ENCODE measurements at places on chromosomes 1 and 21.

- DNase-seq: no peak
These were observed 12.6 kb downstream of the TRIM46 start for GRCh38 chr1:155186067-155186793.

- DNase-seq: no peak
These were observed 7.8 kb upstream of the TDRD5 start for GRCh38 chr1:179583771-179584320.

- no peak for DNase-seq
These were observed 125.5 kb upstream of the IRF2BP2 start for GRCh38 chr1:234735476-234735875.

DNA sequence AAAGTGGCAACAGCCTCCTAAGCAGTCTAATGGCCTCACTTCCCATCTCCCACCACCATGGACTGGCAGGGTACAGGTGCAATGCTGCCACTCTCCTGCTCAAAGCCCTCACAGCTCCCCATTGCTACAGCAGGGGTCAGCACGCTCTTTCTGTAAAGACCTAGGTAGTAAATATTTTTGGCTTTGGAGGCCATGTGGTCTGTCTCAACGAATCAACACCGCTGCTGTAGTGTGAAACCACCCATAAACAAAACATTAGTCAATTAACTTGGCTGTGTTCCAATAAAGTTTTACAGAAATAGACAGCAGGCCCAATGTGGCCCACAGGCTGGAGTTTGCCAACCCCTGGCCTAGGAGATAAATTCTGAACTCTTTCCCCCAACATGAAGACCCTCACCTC, 44.6 kb upstream of the TMEM125 start:
- DNase-seq: no peak

DNA sequence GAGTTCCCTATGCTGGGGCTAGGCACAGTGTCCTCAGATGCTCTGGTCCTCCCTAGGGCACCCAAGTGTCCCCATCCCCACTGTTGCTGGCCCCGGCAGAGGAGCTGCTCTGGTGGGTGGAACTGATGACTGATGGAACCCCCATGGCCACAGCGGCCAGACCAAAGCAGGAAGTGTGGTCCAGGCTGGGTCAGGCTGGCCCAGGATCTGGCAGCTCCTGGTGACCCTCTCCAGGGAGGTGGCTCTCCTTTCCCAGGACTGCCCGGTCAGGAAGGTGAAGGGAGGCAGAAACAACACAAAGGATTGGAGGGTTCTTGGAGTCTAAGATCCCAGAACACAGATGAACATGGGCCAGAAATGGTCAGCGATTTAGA, 1.1 kb downstream of the NKAIN1 start:
- DNase-seq: no peak

GRCh38 chr1:102107441-102107840, 110.7 kb upstream of the OLFM3 start:
- DNase-seq: no peak

DNA sequence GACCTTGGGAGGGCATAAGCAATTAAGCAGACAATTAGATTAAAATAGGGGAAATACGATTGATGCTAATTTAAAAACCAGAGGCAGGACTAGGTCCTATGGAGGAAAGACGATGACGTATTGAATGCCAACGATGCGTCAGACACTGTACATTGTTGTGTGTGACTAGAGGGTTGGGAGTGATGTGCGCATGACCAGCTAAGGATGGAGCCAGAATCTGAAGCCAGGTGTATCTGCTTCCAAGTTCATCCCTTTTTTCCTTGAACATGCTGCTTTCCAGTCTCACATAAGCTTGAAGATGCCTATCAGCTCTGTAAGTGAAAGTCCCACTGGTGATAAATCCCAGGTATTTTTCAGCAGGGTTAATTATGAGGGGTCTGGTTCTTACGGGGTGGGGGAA, 576.2 kb downstream of the MATN1 start:
- no peak for DNase-seq

GRCh38 chr1:236160540-236161127, 18.3 kb downstream of the GPR137B start:
- no peak for DNase-seq

GRCh38 chr1:1433804-1434130, 1.7 kb upstream of the VWA1 start:
- DNase-seq: no peak
